ENCODE measurements at places on chromosomes 2 and 18.

DNA sequence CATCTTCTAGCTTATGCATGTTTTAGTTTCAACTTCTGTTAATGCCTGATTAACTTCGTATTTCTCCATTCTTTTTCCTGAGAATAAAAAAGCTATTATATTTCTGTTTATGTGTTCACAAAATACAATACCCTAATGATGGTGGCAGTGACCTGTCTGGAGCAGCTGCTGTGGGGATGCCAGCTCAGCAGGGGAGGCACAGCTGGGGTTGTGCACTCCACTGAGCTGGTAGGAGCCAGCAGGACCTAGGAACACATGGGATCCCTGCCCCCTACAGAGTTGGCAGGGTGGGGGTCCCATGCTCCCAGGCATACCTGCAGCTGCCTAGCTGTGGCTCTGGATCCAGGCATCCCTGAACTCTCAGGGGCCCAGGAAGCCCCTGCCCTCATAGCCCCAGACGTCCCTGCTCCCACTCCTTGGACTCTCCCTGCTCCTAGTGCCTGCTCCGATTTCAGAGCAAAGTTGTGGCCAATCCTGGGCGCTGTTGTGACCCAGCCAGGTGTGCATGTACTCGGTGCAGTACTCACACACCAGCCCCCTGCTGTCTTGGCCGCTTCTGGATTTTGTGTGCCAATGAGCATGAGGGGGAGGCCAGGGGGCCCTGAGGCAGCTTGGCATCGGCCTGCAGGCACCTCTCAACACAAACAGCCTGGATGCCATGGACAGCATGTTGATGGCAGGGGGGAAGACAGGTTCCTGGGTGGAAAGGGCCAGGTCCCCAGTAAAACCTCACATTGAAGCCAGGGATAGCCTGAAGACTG lies 546.0 kb downstream of the ZNF804A start:
- DNase-seq, result no peak

DNA sequence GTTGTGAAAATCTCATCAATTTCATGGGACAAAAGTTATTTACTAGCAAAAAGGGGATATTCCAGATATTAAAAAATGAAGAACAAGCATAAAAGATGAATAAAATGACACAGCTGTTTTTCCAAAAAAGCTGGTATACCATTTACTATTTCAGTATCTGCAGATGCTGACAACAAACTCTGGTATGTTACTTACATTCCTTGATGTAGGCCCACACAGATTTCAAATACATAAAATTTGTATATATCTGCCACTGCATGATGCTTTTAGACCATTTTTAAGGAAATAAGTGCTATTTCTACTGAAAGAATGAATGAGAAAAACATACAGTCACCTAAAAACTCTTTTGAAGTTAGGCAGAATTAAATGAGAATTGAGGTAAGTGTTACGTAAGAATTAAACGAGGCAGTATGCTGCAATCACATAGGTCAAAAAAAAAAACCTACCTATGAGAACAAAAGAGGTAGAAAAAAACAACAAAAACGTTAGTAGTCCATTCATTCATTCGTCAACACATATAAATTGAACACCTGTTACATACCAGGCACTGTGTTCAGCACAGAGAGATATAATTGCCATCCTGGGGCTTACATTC lies 32.5 kb downstream of the ARL5A start:
- no peak for DNase-seq

DNA sequence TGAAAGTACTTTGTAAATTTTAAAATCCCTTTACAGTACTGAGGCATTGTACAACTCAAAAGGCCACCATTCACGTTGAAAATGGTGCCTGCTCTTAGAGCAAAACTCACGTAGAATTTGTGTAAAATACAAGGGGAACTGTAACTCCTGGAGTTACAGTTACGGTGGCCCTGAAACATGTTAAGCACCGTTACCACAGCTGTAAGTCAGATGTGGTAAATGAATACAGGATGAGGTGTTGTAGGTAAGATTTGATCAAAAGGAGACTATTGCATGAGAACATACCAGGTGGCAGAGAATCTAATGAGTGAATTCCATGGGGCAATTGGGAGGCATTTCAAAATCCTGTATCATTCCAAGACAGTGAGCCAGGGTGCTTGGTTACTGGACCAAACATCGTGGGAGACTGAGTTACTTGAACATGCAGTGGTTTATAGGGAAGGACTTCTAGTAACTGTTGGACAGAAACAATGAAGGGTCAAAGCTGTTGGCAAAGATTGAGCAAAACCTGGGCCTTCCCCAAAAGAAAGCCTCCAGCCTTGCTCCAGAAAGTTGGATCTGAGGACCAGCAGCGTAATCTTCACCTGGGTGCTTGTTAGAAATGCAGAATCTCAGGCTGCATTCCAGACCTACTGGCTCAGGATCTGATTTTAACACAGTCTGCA lies 535.8 kb upstream of the POU3F3 start:
- no peak for DNase-seq

- DNase-seq, result no peak
Observed at GRCh38 chr18:6444466-6445228, 29.9 kb upstream of the L3MBTL4 start.

DNA sequence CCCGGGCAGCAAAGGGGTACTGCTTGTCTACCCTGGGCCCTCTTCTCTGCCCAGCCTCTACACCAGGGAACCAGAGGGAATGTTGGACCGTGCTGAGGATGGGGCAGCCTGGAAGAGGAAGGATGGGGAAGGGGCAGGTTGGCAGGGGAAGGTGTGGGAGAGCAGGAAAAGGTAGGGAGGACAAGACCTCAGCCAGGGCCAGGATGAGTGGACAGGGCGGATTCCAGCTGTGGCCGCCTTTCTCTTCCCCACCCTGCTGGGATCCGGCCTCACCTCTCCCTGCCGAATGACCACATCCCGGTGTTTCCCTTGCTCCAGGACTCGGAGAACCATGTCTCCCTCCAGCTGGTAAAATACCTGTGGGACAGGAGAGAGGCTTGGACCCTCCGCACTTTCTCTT lies 8.9 kb downstream of the HAAO start:
- DNase-seq, result no peak

DNA sequence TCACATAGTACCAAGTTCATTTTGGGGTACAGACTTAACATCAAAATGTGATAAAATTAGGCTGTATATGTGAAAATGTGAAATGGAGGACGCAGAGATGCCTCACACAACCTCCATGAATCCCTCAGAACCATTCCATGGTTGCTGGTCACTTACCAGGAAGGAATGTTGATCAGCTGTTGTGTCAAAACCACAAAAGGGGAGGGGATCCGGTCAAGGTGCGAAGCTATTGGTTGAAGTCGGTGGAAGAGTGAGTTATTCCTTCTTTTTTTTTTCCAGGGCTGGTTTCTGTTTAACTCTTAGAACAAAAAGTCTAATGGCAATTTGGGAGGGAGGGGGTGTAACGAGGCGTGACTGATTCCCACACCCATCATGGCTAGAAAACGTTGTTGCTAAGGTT lies 32.3 kb upstream of the REG3A start:
- DNase-seq, result no peak

DNA sequence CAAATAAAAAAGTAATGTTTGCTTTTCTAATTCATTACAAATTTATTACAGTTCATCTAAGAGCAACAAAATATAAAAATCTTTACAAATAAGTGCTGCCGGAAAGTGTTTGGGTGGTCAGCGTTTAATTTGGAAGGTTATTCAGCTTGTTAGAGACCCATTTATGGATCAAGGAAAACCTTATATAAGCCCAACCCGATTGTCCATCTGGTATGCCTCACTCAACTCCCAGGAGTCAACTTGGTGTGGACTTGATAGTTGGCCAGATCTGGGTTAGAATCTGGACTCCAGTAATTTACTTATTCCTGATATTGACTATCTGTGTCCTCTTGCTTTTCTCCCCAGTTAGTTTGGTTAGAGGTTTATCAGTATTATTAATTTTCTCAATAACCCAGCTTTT lies 106.2 kb downstream of the KCTD1 start:
- no peak for DNase-seq

DNA sequence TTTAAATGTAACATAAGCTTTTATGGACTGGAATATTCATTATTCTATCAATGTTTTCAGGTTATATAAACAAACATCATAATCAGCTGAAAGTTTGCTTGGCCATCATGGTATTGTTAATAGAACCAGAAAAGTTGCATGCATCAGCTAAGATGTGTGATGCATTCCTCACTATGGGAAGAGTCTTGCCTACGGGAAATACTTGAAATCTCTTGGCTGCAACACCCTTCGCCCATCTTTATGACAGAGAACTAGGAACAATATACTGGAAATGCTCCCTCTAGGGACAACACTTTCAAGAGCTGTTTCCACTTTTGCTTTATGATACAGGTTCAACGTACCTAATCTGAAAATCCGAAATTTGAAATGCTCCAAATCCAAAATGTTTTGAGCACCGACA lies 1390.8 kb downstream of the DPP10 start:
- no peak for DNase-seq

DNA sequence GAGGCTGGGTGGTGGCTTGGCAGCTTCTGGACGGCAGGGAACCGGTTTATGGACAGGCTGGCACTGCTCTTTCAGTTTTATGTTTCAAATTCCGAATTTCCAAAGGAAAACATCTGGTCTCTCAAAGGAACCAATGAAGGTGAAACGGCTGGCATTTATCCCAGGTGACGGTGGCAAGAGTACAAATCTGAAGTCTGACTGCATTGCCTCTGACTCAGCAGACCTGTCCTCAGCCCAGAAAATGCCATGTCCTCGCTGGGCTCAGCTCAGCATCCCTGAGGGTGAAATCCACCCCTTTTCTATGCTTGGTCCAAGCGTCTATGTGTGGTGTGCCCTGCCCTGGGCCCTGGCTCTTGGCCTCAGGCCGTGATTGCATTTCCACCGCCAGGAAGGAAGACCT lies 38.1 kb downstream of the NAPG start:
- DNase-seq, result no peak

GRCh38 chr2:63023444-63023843 lies 27.2 kb upstream of the OTX1 start:
- no peak for DNase-seq

DNA sequence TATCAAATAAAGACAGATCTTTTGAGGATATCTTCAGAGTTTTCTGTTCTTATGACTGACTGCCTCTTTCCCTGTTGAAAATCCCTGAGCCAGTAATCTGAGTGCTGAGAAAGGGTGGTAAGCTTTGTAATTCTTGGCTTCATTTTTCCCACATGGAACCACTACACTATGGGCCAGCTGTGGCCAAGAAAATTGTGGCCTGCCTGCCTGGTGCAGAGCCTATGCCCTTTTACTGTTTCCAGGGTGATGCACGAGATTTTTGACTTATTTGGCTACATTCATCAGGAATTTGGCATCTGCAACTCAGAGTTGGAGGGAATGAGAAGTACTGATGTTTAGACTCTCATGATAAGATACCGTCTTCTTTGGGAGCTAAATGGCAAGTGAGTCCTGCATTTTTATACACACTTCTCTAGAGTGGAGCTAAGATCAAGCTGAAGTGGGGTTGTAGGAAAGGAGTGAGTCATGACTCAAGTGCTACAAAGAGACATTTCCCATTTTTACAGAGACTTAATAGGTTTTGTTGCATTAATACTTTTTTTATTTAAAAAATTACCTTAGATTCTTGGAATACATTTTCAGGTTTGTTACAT lies 328.2 kb upstream of the CDH7 start:
- DNase-seq, result no peak

DNA sequence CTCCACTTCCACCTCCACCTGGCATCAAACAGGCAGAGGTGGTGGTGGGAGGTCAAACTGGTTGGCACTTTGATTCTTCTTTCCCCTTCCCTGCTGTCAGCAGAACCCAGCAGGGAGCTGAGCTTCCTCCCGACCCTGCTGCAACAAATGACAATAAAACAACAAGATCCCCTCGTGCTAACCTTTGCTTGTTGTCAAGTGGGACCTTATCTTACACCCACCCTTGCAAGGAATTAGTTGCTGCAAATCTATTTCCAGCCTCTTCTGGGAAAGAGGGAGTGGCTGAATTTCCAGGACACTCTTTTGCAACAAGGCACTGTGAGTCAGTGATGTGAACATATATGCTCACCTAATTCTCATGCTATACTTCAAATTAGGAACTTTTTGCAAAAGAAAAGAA lies 655.1 kb downstream of the DSC3 start:
- no peak for DNase-seq

DNA sequence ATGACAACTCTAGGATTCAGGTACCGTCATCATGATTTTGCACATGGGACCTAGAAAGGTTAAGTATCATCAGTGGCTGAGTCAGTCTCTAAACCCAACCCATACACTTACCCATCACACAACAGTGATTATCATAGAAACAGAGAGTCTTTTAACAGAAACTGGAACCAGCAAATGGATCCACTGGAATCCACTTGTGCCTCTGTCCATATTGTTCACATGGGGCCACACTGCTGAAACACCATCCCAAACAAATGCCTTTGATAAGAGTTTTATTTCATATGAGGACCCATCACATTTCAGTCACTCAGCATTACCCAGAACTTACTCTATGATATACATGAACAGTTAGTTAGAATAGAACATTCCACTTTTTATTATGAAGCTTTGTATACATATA lies 430.0 kb downstream of the STK39 start:
- no peak for DNase-seq

DNA sequence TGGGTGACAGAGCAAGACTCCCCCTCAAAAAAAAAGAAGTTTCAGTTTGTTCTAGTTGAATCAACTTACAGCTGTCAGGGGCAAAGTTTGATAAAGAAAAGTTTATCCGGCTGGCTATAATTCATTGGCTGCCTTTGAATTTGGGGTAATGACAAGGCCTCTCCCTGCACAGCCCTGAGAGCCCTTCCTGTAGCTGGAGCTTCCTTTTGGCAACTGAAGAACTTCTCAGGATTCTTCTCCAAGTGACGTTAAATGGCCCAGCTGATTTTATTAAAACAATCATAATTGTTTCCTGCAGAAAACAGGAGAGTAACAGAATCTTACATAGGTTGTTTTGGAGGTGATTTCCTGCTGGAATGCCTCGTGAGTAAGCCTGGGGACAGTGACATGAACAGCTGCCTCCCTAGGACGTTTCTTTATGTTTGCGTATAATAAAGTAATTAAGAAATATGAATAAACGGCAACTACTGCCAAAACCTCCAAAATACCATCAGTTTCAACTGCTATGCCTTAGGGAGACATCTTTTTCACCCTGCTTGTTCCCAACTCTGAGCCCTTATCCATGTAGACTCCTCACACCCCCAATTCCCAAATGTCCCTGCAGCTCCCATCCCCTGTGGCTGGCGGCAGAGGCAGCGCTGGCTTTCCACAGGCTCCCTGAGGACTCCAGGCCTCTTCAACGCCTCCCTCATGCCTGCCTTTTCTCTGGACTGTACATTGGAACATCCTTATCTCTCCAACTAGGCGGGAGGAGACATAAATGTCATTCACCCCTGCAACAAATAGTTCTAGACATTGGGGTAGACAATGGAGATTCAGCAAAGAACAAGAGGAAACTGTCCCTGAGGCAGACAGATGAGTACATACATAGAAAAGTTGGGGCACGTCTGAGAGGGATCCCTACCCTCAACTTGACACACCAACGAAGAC lies 59.2 kb upstream of the FZD7 start:
- DNase-seq, result no peak

DNA sequence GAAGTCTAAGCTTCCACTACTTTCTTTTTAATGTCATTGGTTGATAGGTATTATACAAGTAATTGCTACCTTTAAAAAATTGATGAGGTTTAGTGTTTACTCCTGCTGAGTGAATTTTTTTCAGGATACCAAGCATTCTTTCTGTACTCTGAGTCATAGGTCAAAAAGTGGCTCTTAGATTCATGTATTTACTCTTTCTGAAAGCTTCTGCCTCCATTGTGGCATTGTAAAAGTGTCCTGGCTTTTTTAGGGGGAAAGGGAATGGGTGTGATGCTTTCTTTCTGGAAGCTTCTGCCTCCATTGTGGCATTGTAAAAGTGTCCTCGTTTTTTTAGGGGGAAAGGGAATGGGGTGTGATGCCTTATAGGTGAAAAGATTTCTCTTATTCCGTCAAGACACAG lies 286.5 kb downstream of the LPIN1 start:
- no peak for DNase-seq
